Fibroblast of pulmonary artery (primary cell): ENCODE measurements at places on chromosomes 5 and 9.

DNA sequence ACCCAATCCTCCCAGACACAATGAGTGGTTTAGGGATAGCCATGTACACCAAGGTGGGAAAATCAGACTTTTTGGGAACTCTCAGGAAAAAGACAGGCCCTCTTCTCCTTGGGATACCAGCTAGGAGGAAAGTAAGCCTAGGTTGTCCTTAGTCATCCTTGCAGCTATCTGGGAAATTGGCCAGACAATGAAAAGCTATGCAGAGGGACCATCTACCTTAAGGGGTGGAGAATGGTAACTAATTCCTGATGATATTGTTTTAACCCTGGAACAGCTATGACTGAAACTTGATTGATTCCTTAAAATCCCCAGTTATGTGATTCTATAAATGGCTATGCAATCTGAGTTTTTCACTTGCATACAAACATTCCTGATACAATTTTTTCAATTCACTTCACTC, 88.9 kb upstream of the BNC2 start:
- DNase-seq, result no peak

DNA sequence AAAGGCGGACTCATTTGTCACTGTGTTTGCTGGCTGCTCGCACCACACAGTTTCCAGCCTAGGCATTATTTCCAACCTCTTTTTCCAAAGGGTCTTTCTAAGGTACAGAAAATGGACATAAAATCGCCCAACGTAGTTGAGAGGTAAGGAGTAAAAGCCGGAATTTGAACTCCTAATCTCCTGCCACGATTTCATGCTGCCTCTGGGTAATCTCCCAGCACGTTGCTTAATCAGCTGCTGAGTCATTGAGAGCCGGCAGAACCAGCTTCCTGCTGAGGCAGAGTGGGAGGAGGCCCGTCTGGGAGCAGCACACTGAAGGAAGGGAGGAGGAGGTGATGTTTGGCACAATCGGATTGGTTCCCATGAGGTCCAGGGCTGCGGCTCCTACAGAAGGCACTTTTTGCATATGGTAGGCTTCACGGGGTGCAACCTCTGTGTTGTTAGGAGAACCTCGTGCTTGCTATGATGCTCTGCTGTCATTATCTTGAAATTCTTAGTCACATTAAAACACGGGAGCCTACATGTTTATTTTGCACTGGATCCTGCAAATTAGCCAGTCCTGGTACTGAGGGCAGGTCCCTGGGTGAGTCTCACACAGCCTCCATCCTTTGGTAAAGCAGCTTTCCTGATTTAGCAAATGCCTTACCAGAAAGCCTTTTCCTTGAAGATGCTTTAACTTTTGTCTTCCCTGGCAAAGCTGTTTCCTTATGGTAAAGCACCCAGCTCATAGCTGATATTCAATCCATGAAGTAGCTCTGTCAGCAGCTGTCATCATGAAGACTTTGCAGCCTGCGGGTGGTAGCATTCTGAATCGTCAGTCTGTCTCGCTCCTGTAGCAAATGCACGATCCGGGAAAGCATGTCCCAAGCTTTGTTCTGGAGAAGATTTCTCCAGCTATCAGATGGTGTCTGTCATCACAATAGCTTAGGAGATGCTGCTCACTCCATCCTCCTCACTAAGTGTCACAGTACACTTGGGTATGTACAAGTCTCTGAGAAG, 191.6 kb upstream of the MSX2 start:
- peak; percentile 97 for DNase-seq

GRCh38 chr5:115179394-115180164, 9.9 kb upstream of the TRIM36 start:
- DNase-seq, result no peak

GRCh38 chr9:84177407-84177806, 163.2 kb downstream of the SLC28A3 start:
- no peak for DNase-seq

GRCh38 chr5:147346006-147346561, 111.3 kb downstream of the STK32A start:
- DNase-seq, result no peak

DNA sequence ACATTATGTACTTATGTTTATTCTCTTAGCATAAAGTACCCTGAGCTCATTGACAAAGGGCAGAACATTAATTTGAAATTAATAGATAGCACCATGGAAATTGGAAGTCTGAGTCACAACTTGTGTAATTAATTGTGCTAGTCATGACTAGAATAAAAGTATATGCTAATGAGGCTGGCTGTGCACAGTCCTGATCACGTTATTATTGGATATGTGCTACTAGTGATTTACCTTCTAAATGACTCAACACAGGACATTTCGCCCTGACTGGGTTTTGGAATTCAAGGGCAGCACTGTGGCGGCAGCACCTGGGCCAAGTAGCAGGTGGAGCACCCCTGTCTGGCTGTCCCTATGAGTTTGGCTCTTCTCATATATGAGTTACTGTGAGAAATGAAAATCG, 341.8 kb downstream of the ICE1 start:
- DNase-seq, result no peak

- DNase-seq, result no peak
These were observed 29.9 kb downstream of the RUSC2 start for GRCh38 chr9:35519692-35520363.

DNA sequence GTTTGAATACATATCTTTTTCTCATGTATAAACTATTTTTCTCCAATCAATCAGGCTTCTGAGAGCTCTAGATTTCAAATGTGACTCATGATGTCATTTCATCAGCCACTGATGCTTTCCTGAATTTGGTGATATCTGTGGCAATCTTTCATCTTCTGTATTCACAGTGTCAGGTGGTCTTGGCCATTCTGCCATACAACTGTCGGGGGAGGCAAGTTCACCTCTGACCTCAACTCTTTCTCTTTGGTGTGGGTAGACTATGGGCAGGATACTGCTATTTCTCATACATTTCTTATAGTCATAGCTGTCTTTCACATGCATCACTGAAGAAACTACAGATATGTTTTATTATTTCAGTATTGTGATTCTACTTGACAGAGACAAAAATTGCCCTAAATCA, 414.1 kb upstream of the MEF2C start:
- DNase-seq, result no peak

DNA sequence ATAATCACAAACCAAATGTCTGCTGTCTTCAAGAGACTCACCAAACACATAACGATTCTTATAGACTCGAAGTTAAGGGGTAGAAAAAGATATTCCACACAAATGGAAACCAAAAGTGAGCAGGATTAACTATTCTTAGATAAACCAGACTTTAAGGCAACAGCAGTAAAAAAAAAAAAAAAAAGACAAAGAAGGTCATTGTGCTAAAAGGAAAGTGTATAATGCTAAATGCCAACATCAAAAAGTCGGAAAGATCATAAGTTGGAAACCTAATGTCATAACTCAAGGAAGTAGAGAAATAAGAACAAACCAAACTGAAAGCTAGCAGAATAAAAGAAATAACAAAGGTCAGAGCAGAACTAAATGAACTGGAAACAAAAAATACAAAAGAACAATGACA, 714.6 kb downstream of the SEMA5A start:
- no peak for DNase-seq
